Activated CD4-positive, CD25-positive, alpha-beta regulatory T cell treated with anti-CD3 and anti-CD28 coated beads, Interleukin-2, amount 50 U/mL, for 72 hours (primary cell): ENCODE measurements at places on chromosomes 4 and X.

DNA sequence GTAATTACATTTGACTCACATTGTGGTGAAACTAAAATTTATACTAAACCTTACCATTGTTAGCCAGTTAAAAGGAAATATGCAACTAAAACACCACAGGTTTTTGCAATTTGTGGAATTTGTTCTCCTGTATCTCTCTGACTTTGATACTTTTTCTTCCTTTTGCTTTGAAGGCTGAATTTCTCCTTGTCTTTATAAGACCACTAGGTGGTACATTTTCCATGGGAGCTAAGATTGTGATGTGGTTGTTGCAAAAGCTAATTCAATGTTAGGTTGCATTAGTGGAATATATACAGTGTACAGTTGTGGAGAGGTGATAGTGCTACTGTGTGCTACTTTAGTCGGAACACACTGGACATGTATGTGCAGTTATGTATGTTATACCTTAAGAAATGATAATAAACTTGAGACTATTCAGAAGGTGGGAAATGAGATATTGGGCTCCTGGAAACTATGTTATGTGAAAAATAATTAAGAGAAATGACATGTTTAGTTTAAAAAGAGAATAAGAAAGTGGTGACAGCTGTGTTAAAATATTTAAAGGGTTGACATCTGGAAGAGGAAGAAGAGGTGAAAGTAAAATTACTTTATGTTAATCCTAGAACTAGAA lies 70.3 kb downstream of the ARL9 start:
- DNase-seq: no peak

- DNase-seq: no peak
Measured at GRCh38 chr4:124097447-124097846, 615.1 kb downstream of the ANKRD50 start.

GRCh38 chr4:20832826-20833225 lies 132.6 kb downstream of the PACRGL start:
- no peak for DNase-seq

- no peak for DNase-seq
Measured at GRCh38 chrX:57587062-57587461, 4.7 kb upstream of the ZXDB start.

DNA sequence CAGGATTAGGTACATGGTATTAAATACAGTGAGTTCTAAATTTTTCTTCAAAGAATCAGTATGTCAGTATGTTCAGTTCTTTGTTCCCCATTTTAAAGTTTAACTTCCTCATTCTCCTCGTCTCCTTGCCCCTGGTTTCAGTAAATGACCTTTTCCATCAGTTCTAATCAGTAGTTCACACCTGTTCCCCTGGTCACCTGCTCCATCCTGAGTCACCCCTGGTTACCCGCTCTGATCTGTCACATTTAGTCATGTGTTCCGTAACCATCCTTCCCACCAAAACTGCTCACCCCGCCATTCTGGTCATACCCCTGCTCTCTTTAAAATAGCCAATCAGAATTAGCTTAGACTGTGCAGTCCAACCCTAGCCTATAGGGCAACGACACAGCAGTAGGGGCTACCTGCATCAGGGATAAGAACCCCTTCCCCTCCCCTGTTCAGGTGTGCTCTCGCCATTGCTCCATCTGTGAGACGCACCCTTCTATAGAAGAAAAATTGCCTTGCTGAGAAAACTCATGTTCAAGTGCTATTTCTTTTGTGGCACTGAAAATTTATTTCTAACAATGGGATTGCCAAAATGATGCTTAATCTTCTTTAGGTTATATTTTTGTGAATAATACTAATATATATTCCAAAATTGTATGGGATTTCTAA lies 181.3 kb downstream of the OR13H1 start:
- no peak for DNase-seq

- no peak for DNase-seq
Measured at GRCh38 chr4:20271950-20272349, 20.2 kb downstream of the SLIT2 start.

DNA sequence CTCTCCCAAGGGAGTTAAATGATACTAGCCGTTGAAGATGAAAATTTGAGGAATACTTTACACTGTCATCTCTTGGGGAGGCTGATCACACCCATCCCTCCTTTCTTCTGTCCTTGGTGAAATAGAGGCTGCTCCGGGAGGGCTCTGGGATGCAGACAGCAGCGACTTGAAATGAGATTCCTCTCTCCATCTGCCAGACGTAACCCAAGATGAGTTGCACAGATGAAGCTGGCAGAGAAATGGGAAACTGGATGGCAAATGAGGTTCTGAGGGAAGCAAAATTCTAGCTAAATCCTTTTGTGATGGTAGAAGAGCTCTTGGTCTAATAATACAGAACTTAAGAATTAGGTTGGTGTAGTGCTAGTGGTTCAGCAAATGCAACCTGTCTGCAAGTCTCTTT lies 201.4 kb downstream of the AASDH start:
- no peak for DNase-seq

DNA sequence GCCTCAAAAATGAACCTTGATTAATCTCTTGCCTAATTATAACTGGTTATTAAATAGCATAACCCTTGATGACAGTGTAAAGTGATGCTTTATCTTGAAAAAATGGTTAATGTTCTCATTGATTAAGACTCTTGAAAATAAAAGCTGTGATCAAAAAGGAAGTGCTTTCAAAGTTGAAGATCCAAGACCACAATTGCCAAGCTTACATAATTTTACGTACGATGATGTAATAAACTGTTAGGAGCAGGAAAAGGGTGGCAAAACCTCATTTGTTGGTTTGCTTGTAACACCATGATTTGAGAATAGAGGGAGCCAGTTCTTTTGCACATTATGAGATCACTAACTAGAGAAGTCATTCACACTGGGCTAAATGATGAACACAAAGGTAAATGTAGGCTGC lies 322.2 kb downstream of the ADGRL3 start:
- DNase-seq: no peak

GRCh38 chr4:112185334-112185733 lies 40.1 kb downstream of the FAM241A start:
- DNase-seq: no peak

GRCh38 chr4:105215609-105216313 lies 69.1 kb downstream of the TET2 start:
- no peak for DNase-seq

DNA sequence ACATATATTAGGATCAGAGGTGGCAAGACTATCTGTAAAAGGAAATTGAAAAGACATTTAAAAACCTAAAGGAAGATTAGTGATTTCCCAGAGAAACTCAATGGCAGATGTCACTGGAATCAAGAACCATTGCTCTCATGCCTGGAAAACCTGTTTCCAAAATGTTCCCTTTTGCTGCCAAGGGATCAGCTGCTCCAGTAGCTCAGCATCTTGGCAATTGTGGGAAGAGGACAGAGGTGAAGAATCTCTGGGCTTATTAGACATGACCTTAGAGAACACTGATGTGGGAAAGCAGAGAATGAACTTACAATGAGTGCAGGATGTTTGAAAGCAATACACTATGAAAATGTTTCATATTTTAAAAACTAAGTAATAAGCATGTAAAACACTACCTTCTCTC lies 98.3 kb downstream of the SHROOM3 start:
- no peak for DNase-seq

DNA sequence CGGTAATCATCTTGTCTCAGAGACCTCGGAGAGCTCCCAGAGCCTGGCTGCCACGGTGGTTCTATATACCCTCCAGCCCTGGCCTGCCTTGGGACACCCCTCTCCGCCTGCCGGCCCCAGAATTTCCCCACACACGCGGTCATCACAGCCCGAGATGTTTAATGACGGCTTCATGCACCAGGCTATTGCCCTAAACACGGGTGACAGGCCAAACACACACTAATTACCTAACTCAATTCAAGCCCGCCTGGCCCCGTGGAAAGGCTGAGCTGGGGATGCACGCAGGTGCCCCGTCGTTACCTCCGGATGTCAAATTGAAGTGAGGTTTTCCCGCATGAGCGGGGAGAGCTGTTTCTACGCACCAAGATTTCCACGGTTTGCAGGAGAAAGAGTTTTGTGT lies 72.9 kb upstream of the PPP2R3B start:
- no peak for DNase-seq

- no peak for DNase-seq
Measured at GRCh38 chrX:120741452-120741851, 111.6 kb upstream of the C1GALT1C1 start.

DNA sequence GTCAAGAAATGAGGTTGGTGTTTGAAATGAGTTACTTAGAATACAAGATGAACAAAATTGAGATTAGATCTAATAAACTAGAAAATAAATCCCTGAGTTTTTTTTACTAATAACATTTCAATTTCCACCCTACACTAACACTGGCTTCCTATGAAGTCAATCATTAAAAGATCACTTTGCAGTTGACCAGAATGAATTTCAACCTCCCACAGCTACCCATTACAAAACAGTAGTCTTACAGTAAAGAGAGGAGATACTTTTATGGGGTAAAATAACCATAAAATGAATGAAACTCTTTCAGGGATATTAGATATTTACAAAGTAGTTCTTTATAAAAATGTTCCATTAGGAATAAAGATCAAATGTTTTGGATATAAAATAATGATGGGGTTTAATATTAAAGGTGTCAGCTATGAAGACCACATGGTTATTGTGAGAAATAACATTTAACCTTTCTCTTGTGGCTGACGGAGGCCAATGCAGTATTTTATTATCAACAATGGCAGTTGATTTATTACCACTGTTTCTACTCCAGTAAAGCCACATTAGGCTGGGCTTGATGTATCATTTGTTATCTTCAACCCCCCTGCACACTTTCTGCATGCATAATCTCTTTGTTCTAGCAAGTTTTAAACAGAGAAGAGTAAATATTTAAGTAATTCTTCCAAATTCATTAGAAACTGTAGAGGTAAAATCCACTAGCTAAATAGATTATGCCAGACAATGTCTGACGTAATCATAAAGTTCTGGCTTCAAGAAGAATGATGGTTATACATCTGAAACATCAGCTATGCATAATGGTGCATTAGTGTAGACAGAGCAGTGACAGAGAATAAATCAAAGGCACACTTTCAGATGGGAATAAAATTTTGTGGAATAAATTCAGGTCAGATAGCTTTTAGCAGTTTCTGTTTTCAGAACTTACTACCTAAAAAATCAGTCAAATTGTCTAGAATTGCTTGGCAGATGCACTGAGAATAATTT lies 516.6 kb downstream of the PCDH18 start:
- no peak for DNase-seq

GRCh38 chr4:27412613-27413012 lies 552.0 kb downstream of the STIM2 start:
- DNase-seq: no peak

- DNase-seq: no peak
Measured at GRCh38 chr4:182289809-182290208, 46.6 kb downstream of the TENM3 start.

- DNase-seq: no peak
Measured at GRCh38 chr4:19346636-19347035, 905.1 kb upstream of the SLIT2 start.

GRCh38 chrX:71228063-71228642 lies 5.1 kb downstream of the GJB1 start:
- DNase-seq: no peak

DNA sequence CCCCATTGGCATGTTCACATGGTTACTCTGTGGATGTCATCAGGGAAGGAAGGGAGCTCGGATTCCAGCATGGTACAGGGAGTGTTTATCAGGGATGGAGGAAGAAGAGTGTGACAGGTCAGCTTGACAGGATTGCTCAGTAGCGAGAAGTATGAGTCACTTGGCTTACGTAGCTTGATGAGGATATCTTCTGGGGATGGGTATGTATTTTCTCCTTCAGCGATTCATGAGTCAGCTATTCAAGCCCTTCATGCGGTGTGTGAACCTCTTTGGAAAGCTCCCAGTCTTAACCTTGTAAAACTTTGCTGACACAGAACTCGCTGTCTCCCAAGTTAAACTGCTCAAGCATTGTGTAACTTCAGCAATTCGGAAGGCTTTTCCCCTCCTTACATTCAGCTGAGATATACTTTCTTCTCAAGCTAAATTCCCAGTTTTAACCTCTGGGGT lies 275.4 kb downstream of the ARHGAP10 start:
- no peak for DNase-seq

DNA sequence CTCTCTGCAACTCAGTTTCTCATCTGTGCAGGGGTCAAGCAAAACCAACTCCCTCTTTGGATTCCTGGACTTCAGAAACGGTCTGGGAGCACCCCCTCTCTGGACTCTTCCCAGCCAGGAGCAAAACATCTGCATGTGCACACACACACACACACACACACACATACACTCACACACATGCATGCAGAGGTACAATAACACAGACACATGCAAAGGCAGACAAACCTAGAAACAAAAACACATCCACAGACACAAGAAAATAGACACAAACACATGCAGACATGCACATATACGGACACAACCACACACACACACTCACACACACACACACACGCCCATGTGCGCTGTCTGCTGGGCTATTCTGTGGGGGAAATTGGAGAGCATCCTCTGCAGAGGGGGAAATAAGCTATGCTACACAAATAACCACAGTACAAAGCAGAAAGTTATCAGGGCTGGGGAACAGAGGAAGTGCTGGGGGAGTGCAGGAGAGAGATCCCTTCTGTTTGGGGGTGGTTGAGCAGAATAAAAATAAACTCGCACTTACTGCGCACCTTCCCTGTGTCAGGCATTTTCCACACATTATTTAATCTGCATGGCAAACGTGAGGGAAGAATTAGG lies 19.9 kb downstream of the IQSEC2 start:
- no peak for DNase-seq

DNA sequence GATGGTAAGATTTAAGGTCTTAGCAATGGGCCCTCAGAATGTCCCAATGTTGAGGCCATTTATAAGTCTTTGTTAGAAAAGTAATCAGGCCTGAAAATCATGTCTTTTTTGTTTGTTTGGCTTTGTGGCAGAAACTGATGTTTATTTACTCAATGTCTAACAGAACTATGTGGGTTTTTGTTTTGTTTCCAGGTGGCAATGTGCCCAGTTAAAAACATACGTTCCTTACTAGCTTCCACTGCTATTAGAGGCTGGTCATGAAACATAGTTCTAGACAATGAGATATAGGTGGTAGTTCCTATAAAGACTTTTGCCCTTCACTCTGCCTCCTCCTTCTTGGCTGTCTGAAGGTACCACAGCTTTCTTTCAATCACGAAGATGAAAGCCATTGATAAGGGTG lies 108.8 kb downstream of the C4orf51 start:
- no peak for DNase-seq

DNA sequence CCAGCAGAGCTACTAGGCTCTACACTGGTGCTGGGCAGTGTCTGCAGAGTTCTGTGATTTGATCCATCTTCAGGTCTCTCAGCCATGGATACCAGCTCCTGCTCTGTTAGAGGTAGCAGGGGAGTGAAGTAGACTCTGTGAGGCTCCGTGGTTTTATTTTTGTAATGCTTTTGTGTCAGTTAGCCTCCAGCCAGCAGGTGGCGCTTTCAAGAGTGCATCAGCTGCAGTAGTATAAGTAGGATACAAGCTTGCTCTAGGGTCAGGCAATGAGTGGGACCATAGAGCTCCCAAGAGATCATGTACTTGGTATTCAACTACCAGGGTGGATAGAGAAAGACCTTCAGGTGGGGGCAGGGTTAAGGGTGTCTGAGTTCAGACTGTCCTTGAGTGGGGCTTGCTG lies 362.5 kb upstream of the TRAM1L1 start:
- no peak for DNase-seq

- no peak for DNase-seq
Measured at GRCh38 chr4:186827534-186827897, 103.9 kb upstream of the FAT1 start.
